Activated T-helper 1 cell treated with Interleukin-2 at 50 U/mL for 16 hours (primary cell): ENCODE measurements at places on chromosomes 3 and 15.

- DNase-seq, result no peak
Measured at GRCh38 chr3:182023843-182024242, 312.1 kb downstream of the SOX2 start.

DNA sequence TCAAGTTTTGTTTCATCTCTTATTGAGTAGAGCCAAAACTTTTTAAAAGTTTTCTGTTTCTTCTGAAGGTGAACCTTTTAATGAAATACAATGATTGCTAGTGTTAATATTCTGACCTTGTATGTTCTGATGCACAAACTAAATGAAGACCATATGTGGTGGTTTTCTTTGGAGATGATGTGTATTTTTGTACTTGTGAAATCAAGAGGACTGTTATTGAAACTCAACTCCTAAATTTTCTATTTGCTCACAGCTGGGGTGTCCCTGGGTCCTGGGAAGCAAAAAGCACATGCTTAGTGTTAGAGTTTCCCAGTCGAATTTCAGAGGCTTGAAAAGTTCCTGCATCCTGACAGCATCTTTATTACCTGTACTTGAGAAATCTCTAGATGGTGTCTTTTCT lies 1185.8 kb upstream of the ALCAM start:
- DNase-seq, result no peak

DNA sequence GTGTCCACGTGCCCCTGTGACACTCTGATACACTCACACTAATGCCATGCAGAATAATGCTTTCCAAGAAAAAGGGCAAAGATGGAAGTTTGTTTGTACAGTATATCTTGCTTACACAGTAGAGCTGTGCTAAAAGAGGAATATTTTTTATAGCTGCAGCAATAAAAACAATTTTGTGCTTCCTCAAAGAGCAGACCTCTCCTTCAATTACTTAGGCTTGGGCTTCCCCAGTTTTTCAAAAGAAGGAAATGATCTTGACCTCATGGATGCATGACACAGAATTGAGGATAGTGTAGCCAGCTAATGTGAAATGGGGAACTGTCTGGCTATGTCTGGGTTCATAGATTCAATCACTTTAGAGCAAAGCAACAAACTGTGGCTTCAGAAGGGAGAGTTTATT lies 137.4 kb downstream of the STT3B start:
- no peak for DNase-seq

- DNase-seq, result no peak
Measured at GRCh38 chr3:178658694-178659325, 122.6 kb downstream of the KCNMB2 start.

DNA sequence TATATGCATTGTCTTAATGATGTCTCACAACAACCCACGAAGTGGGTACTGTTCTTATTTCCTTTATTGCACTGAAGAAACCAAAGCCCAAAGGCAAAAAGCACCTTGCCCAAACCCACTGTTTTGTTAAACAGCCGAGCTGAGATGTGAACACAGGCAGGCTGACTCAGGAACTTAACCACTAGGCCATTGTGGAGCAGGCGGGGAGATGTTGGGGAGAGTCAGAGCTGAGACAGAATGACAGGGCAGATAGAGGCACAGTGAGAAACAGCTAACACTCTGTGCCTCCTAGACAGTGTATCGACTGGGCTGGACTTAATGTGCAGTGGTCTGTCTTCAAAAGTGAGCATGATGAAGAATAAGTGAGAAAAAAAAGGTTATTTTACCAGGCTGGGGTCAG lies 56.5 kb downstream of the RPLP1 start:
- no peak for DNase-seq

DNA sequence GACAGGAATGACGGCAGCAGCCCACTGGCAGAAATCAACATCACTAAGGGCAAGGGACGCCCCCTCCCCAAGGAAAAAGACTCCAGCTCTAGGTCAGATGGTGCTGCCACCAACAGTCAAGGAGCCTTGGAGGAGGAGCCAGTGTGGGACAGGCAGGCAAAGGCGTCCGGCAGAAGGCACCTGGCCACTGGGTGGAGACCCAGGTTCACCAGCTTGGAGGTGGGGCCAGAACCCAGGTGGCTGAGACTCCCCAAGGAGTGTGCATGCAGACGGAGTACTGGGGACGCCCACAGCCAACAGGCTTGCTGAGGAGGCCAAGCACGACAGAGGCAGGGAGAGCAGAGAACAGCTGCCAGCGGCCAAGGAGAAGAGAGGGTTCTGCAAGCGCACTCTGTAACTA lies 35.2 kb downstream of the PTPN23 start:
- DNase-seq, result no peak

DNA sequence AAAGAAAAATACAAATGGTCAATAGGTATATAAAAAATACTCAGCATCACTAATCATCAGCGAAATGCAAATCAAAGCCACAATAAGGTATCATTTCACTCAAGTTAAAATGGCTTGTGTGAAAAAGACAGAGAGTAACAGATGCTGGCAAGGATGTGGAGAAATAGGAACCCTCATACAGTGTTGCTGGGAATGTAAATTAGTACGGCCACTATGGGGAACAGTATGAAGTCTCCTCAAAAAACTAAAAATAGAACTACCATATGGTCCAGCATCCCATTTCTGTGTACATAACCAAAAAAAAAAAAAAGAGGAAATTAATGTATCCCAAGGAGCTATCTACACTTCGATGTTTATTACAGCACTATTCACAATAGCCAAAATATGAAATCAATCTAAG lies 98.1 kb upstream of the TGFBR2 start:
- no peak for DNase-seq

DNA sequence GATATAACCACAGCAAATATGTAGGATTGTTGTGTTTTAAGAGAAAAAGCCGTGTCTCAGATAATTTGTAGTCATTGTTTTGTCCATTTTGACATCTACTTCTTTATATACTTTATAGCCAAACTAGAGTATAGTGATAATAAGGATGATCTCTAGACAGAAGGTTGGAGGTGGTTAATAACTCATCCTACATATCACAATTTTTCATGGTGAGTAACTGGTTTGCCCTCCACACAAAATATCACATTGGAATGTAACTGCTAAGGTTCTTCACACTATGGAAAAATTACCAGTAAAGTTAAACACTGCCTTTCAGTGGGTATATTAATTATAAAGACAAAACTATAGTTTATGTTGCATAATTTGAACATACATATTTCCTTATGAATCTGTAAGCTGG lies 380.7 kb downstream of the LPP start:
- DNase-seq, result no peak

- no peak for DNase-seq
Measured at GRCh38 chr3:181252631-181253030, 263.1 kb upstream of the DNAJC19 start.
